Omental fat pad (tissue), 4 donors: ENCODE measurements at places on chromosomes 12 and 14.

DNA sequence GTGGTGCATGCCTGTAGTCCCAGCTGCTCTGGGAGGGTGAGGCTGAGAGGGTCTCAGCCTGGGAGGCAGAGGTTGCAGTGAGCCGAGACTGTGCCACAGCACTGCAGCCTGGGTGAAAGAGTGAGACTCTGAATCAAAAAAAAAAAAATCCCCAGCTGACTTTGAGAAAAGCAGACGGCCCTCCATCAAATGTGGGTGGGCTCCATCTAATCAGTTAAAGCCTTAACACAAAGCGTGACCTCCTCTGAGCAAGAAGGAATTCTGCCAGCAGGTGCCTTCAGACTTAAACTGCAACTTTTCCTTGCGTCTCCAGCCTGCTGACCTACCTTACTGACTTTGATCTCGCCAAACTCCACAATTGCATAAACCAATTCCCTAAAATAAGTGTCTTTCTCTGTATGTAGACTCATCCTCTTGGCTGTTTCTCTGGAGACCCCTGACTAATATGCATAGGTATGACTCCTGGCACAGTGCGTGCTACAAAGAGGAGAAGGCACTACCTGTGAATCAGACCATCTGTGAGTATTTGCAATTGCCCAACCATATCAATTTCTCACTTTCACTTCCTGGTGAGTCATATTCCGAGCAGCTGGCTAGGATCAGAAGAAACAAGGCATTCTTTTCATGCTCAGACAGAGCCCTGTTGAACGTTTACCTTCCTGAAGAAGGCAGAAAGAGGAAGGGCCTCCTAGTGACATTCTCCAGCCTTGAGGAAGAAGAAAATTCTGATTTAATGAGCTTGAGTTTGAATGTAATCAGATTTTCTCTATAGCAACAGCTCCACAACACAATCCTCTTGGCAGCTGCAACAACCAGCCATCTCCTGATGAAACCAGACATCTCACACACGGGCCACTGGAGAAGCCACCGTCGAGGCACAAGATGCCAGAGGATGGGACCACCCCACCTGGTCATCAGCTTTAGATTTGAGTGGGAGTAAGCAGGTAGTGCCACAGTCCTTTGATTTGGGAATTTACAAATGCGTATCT is 54.3 kb downstream of the CLMN start:
- no peak for DNase-seq

DNA sequence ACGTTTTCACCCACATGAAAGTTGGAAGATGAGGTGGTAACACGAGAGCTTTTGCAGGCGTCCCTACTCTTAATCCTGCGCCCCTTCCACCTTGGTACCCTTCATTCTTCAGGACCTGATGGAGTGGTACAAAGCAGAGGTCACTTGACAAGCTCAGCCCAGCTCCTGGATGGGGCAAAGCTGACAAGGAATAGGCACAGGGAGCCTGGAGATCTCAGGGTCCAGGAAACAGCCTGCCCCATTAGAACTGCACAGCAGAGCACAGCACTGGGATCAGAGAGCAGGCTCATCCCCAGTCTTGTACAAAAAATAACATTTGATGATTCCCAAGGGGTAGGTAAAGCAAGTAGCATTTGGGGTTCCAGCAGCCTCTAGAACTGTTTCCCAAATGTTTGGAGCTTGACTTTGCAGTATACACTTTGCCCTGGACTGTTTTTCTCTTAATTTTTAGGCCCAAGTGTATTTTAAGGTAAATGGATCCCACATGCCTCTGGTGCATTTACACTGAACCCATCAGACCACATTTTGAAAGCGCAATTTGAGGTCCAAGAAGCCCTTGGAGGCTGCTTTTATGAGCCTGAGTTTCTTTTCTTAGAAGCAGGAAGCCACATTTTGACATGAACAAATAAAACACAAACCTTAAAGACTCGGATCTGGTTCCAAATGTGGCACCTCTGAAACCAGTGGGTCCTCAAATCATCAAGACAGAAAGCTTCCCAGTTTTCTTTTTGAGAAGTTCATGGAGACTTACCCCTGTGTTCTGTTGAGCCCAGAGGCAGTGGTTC is 633 bp downstream of the TC2N start:
- no peak for DNase-seq

DNA sequence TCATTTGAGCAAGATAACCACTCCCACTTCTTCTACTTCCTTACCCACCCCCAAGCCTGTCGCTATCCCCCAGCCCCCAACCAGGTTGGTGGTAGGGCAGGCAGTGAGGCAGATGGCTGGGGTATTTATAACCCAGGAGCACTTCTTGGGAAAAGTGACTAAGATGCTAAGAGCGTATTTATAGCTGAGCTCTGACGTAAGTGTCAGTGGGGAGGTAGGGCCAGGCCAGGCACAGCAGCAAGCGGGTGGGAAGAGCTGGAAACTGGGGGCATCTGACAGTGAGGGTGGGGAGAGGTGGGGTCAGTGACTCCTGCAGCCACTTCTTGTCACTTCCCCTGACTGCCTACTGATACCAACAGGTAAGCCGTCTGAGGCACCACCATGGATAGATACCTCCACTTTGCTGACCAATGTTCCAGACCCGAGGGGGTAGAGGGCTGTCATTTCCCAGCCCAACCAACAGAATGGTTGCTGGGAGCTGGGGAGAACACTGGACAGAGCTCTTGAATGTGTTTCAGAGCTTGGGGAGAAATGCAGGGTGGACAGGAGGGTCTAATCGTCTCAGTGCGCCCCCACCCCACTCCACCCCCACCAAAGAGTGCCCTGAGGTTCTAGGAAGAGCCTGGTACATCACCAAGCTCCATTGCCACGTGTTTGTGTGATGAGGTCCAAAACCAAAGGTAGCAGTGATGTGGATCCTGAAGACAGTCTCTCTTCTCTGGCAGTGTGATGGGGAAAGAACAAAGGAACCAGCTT is 2.7 kb upstream of the INHBE start:
- DNase-seq: no peak

DNA sequence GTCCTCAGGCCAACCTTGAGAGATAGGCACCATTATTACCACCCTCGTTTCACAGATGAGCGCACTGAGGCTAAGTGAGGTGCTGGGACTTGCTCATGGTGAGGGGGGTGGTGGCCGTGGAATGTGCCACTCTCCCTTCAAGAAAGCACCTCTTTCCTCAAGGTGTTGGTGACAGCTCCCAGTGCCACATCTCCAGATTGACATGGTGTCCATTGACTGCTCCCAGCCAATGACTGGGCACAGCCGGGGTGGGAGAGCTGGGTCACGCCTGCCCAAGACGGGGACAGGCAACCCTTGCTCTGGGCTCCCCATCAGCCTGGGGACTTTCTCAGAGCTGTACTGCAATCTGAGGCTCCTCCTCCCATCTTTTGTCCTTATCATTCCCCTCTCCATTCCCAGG is 21.0 kb upstream of the MYL2 start:
- DNase-seq: no peak

GRCh38 chr12:40439771-40440492 is 215.1 kb downstream of the LRRK2 start:
- no peak for DNase-seq
